Caco-2 (cell line): ENCODE measurements at places on chromosomes 7 and 10. TPM values are rescaled to one million over a fixed set of nuclear protein-coding genes. Genes with fewer than 3 reads are reported as not detected.

- no peaks in the 10 kb centered on the region for H3K36me3 ChIP-seq
- H3K4me1 ChIP-seq = no peaks in the 10 kb centered on the region
- no peak overlapping the region for H3K27ac ChIP-seq
- H3K4me3 ChIP-seq = no peak overlapping the region
- no peak for DNase-seq
Observed at GRCh38 chr7:132130497-132130896, 445.8 kb downstream of the PLXNA4 start.

DNA sequence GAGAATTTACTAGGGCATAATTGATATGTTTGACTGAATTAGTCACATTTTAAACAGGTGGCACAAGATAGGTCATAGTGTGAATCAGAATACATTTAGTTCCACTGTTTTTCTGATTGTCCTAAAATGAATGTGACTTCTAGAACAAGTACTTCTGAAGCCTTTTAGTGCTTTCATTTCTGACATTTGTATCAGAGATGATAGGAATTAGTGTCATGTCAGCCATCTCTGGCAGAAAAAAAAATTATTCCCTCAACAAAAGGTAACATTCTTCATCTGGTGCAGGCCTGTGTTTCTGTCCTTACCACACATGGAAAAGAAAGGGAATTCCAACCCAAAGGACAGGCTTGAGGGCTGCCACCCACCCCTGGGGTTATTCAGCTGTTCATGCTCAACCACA, 21.3 kb downstream of the GRM8 start:
- no peak overlapping the region for H3K27ac ChIP-seq
- H3K27me3 ChIP-seq = no peaks in the 10 kb centered on the region; the same call in 1 of the 2 replicates
- no peaks in the 10 kb centered on the region for H3K4me1 ChIP-seq
- no peak overlapping the region for H3K4me3 ChIP-seq

AZGP1 gene
- not detected in 2 replicates for total RNA-seq

DNA sequence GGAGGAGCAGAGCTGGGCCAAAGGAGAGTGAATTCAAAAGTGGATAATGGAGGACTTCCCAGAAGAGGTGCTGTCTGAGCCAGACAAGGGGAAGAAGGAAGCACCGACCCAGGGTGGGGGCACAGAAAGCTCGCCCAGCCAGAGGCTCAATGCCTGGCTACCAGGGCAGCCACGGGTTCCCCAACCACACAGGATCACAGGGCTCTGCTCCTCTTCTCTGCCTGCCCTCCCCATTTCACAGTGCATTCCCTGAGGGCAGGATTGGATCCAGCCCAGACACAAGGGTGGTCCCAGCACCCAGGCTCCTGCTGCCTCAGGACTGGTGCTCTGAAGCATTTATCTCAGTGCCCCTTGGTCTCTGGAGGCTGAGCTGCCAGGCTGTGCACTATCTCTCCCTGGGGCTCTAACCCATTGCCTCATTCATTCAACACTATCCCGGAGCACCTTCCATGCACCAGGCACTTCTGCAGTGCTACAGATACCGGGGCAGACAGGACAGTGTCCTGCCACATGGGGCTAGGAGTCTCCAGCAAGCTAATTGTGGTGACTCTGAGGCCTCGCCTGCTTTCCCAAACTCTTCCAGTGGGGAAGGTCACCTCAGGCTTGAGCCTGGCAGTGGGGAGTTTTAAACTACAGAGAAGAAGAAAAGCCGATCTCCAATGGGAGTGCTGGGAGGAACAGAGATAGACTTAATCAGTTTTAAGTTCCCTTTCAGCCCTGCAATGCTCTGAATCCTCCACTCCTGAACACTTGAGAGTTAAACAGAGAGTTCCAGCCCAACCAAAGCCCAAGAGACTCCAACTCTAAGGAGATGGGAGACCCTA, 201.8 kb upstream of the ZMIZ1 start:
- no peak overlapping the region for H3K4me3 ChIP-seq
- H3K27me3 ChIP-seq = no peaks in the 10 kb centered on the region
- H3K36me3 ChIP-seq = no peaks in the 10 kb centered on the region
- no peaks in the 10 kb centered on the region for H3K4me1 ChIP-seq

DNA sequence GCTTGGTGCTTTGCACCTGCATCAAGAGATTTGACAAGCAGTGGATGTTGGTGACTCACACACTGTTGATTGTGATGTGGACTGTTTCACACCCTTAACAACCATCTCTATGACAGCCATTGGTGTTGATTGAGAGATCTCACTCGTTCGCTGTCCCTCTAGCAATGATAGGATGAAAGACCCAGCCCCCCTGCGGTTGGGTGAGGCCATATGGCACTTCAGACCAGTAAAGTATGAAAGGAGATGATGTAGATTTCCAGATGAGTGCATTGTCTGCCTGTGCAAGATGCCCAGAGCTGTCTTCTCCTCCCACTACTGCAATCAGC, 138.7 kb upstream of the PRR15 start:
- H3K27ac ChIP-seq = no peak overlapping the region
- H3K27me3 ChIP-seq = no peaks in the 10 kb centered on the region
- peaks cover 6% of the 10 kb centered on the region for H3K4me1 ChIP-seq
- H3K36me3 ChIP-seq = no peaks in the 10 kb centered on the region

- H3K4me3 ChIP-seq = no peak overlapping the region
- no peaks in the 10 kb centered on the region for H3K4me1 ChIP-seq
- no peaks in the 10 kb centered on the region for H3K27me3 ChIP-seq
- no peak for DNase-seq
- no peak overlapping the region for H3K27ac ChIP-seq
Observed at GRCh38 chr10:35674843-35675242, 32.7 kb upstream of the FZD8 start.

DNA sequence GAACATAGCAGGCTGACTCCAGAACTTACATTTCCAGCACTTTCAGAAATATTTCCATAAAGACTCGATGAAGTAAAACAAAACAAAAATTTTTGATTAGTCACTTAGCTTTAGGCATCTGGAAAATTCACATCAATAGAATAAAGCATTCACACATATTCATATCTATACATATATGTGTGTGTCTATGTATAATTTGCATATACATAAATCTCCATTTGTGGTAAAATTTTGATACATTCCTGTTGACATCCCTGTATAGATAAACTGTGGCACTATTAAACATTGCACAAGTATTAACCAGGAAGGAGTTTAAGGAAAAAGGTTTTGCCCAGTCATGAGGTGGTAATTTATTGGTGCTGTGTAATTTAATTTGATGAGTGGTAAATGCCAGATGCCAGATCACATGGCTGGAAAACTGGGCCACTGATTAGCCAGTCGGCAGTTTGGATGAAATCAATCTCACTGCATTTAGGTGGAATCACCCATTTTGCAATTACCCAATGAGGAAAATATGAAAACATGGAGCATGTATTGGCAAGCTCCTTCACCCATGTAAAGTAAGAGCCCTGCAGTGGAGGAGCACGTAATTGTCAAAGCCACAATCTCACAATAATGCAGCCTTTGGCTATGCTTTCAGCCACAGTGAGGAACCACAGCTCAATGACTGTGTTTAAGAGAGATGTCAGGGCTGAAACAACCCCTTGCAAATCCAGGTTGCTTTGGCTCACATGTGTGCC, 294.6 kb downstream of the RNLS start:
- H3K4me1 ChIP-seq = no peaks in the 10 kb centered on the region
- DNase-seq = no peak
- no peaks in the 10 kb centered on the region for H3K36me3 ChIP-seq
- H3K4me3 ChIP-seq = no peak overlapping the region

GRCh38 chr10:3944591-3944990, 159.6 kb upstream of the KLF6 start:
- H3K4me1 ChIP-seq = peaks cover 11% of the 10 kb centered on the region; the same call in 1 of the 2 replicates
- no peaks in the 10 kb centered on the region for H3K27me3 ChIP-seq
- DNase-seq = no peak
- H3K27ac ChIP-seq = no peak overlapping the region
- no peak overlapping the region for H3K4me3 ChIP-seq

FANK1 gene
- 0.49 and 0.73 TPM in 2 replicates for total RNA-seq

SP4 gene
- total RNA-seq = 10.8 and 15.1 TPM in 2 replicates

DNA sequence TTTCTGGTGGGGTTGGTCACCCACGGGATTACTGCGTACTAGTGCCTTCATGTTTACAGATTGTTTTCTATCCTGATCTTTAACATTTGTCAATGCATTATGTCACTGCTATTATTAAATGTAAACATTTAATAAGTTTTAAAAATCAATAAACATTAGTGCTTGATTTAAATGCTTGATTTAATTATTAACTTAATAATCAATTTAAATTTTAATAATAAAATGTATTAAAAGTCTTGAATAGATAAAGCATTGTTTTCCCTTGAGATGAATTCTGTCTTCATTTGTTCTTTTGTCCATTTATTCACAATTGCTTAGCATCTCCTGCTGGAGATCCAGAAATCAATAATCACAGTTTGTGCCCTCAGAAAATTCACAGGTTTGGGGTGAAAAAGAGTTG, 201.8 kb upstream of the HDAC9 start:
- no peaks in the 10 kb centered on the region for H3K4me1 ChIP-seq
- H3K27ac ChIP-seq = no peak overlapping the region
- H3K4me3 ChIP-seq = no peak overlapping the region
- no peaks in the 10 kb centered on the region for H3K36me3 ChIP-seq

- H3K27ac ChIP-seq = no peak overlapping the region
- H3K4me1 ChIP-seq = peaks cover 9% of the 10 kb centered on the region
- H3K4me3 ChIP-seq = no peak overlapping the region
- H3K27me3 ChIP-seq = no peaks in the 10 kb centered on the region
Observed at GRCh38 chr7:80243425-80243824, 108.8 kb downstream of the GNAI1 start.

DNA sequence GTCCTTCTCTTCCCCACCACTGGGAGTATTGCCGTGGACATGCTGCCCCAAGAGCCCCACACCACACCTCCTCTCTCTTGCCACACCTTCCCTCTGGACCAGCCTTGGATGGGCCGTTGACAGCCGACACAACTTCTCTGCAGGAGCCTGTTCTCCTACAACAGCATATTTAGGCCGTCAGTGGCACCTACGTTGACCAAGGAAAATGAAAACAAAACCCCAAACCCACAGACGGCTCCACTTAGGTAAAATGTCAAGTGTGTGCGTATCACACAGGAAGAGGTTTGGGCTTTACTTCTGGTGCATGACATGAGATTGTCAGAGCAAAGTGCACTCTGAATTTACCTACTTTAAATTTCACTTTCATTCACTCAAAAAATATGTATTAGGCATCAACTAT, 246.6 kb downstream of the ZMYND11 start:
- H3K27me3 ChIP-seq = no peaks in the 10 kb centered on the region
- H3K36me3 ChIP-seq = no peaks in the 10 kb centered on the region
- H3K4me3 ChIP-seq = no peak overlapping the region
- H3K4me1 ChIP-seq = no peaks in the 10 kb centered on the region

GRCh38 chr10:10259013-10259412, 758.7 kb upstream of the CELF2 start:
- H3K4me1 ChIP-seq = no peaks in the 10 kb centered on the region
- no peak overlapping the region for H3K27ac ChIP-seq
- DNase-seq = no peak
- no peak overlapping the region for H3K4me3 ChIP-seq
- no peaks in the 10 kb centered on the region for H3K27me3 ChIP-seq
